Naive thymus-derived CD8-positive, alpha-beta T cell (primary cell): ENCODE measurements at places on chromosomes 5 and 9. TPM values are rescaled to one million over a fixed set of nuclear protein-coding genes. Genes with fewer than 3 reads are reported as not detected.

The TEX48 gene
- total RNA-seq: not detected

The CARD9 gene
- total RNA-seq: 0.70 TPM

The SAXO1 gene
- 0.26 TPM for total RNA-seq

The TSTD2 gene
- 24.0 TPM for total RNA-seq

The AGXT2 gene
- not detected for total RNA-seq

The FOXD4L3 gene
- total RNA-seq: 0.25 TPM

The ABITRAM gene
- total RNA-seq: 9.2 TPM

- peak overlapping the region; percentile 68 for H3K27ac ChIP-seq
- H3K4me1 ChIP-seq: peaks cover 13% of the 10 kb centered on the region
- no peak for DNase-seq
- no peaks in the 10 kb centered on the region for H3K27me3 ChIP-seq
- H3K4me3 ChIP-seq: no peak overlapping the region
- no peaks in the 10 kb centered on the region for H3K36me3 ChIP-seq
Measured at GRCh38 chr5:32275396-32275741, 37.4 kb downstream of the MTMR12 start.

- no peak overlapping the region for H3K4me3 ChIP-seq
- H3K27ac ChIP-seq: no peak overlapping the region
- no peaks in the 10 kb centered on the region for H3K27me3 ChIP-seq
- H3K4me1 ChIP-seq: no peaks in the 10 kb centered on the region
- H3K36me3 ChIP-seq: no peaks in the 10 kb centered on the region
Measured at GRCh38 chr5:53337827-53338226, 142.6 kb upstream of the FST start.

DNA sequence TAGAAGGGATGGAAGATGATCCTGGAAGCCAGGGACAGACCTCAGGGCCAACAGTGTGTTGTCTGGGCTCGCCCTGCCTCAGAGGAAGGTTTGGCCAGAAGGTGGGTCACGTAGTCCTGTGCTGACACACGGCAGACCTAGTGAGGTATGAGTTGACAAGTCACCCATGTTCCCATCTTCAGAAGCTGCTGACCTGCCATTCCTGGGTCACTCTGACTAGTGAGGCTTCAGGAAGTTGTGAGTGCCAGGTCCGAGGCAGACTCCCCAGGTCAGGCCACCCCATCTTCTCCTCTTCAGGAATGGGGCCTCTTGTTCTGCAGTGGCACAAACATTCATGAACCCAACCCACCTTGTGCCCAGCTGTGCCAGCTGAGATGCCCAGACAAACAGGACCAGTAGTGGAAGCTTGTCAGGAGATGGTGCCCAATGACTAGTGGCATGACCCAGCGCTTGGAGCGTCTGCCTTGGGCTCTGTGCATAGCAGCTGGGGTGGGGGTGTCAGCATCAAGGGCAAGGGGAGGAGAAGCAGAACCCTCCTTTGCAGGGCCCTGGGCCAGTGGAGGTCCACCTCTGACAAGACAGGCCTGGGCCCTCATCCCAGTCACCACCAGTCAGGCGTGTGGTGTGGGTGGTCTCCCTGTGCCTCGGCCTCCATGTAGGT, 16.8 kb upstream of the ANGPTL2 start:
- no peak for DNase-seq
- no peak overlapping the region for H3K27ac ChIP-seq
- H3K4me3 ChIP-seq: no peak overlapping the region
- peaks cover 2% of the 10 kb centered on the region for H3K27me3 ChIP-seq

GRCh38 chr5:39169081-39169480, 50.3 kb downstream of the FYB1 start:
- no peak overlapping the region for H3K4me3 ChIP-seq
- H3K36me3 ChIP-seq: peaks cover 44% of the 10 kb centered on the region
- peak overlapping the region; percentile 68 for H3K27ac ChIP-seq
- peaks cover 92% of the 10 kb centered on the region for H3K4me1 ChIP-seq
- no peaks in the 10 kb centered on the region for H3K27me3 ChIP-seq
- DNase-seq: no peak

DNA sequence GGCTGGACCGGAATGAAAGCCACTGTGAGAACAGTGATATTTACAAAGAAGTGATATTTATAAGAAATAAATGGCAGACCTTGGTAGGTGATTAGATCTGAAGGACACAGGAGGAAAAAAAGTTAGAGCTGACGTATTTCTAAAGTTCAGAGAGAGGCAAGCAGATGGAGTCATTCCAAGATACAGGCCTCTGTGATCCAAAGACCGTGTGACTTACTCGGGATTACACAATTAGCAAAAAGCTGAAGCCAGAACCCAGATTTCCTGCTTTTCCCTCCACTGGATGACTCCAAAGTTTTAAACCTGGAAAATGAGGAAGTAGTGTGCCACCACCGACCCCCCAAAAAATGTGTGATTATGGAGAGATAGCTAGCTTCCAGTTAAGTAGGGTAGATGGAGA, 3.1 kb upstream of the DOCK8 start:
- H3K27me3 ChIP-seq: peaks cover 3% of the 10 kb centered on the region
- H3K27ac ChIP-seq: no peak overlapping the region
- no peak overlapping the region for H3K4me3 ChIP-seq
- H3K4me1 ChIP-seq: peaks cover 16% of the 10 kb centered on the region

- H3K4me3 ChIP-seq: no peak overlapping the region
- H3K27me3 ChIP-seq: peaks cover 3% of the 10 kb centered on the region
- no peaks in the 10 kb centered on the region for H3K36me3 ChIP-seq
- peak overlapping the region; percentile 9 for H3K27ac ChIP-seq
Measured at GRCh38 chr5:42595597-42595996, 161.0 kb upstream of the CCDC152 start.

- H3K4me1 ChIP-seq: no peaks in the 10 kb centered on the region
- no peak overlapping the region for H3K27ac ChIP-seq
- H3K36me3 ChIP-seq: peaks cover 46% of the 10 kb centered on the region
- H3K27me3 ChIP-seq: no peaks in the 10 kb centered on the region
Measured at GRCh38 chr5:78065663-78066062, 228.8 kb downstream of the AP3B1 start.

DNA sequence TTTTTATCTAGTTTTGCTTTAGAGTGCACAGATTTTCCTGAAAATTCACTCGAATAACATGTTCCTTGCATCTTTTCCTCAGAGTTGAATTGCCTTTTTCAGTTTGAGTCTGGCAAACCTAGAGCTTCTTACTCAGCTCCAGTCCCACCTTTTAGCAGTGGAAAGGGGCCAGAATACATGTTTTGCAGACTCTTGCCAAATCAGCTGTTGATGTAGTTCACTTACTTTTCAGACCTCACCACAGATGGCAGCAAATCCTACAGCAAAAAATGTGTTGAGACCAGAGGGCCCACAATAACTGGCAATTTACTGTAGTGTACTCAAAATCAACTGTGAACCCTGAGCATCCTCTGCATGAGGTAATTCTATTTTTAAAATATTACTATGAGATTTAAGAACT, 545.2 kb upstream of the ACO1 start:
- no peaks in the 10 kb centered on the region for H3K27me3 ChIP-seq
- H3K4me1 ChIP-seq: no peaks in the 10 kb centered on the region
- H3K4me3 ChIP-seq: no peak overlapping the region
- no peaks in the 10 kb centered on the region for H3K36me3 ChIP-seq
- H3K27ac ChIP-seq: no peak overlapping the region
- DNase-seq: no peak

DNA sequence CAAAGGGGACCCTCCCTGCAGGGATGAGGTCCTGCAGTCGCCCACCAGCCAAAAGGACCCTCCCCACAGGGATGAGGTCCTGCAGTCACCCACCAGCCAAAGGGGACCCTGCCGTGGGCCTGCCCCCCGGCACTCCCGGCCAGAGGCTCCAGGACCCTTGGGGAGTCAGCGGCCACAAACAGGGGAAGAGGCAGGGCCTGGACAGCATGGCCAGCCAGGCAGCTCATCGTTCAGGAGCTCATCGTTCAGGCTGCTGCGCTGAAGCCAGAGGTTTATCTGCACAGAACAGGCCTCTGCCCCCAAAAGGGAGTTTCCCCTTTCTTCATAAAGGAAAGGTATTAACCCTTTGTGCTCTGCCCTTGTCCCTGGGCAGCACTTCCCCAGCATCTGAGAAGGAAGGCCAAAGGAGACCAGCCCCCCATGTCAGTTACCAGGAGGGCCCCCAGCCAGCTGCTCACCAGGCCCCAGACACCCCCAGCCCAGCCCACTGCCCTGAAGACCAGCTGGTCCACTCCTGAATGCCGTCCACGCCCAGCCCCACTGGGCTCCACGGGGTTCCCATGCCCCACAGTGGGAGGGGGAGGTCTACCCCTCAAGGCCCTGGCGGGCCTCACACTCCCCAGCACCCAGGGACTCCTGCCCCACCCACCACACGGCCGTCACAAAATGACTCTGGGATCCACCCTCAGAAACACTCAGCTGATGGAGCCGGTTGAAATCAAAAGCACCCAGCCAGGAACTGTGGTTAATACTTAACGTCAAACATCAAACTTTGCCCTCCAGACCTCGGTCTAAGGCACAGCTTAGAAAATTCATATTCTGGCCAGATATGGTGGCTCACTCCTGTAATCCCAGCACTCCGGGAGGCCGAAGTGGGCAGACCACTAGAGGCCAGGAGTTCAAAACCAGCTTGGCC, 6.3 kb downstream of the SLC12A7 start:
- H3K4me3 ChIP-seq: peak overlapping the region; percentile 79
- H3K4me1 ChIP-seq: peaks cover 95% of the 10 kb centered on the region
- no peaks in the 10 kb centered on the region for H3K27me3 ChIP-seq
- H3K27ac ChIP-seq: peak overlapping the region; percentile 97

- no peaks in the 10 kb centered on the region for H3K27me3 ChIP-seq
- H3K36me3 ChIP-seq: no peaks in the 10 kb centered on the region
- H3K4me1 ChIP-seq: peaks cover 19% of the 10 kb centered on the region
Measured at GRCh38 chr9:136587145-136587943, 41.5 kb upstream of the NOTCH1 start.

DNA sequence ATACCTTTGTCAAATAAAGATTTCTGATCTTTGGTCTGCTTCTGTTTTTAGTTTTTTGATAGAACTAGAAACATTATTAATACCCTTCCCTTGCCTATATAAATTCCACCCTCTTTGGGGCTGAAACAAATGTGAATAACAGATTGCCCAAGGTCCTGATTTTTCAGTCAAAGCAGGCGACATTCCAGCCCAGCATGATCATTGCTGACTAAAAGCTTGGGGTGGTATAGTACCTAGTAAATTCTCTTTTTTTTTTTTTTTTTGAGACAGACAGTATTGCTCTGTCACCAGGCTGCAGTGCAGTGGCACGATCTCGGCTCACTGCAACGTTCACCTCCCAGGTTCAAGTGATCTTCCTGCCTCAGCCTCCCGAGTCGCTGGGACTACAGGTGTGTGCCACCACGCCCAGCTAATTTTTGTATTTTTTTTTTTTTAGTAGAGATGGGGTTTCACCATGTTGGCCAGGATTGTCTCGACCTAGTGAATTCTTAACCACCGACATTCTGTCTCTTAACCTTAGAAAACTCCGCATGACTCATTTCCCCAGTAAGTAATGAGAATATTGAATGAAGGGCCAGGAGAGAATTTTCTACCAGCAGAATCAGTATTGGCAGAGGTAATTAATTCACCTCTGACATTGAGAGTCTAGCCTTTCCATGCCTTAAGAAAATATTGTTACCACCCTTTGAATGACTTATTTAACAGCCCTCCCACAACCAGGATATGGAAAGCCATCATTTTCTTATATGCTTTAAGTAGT, 226.4 kb downstream of the GNA14 start:
- no peak overlapping the region for H3K4me3 ChIP-seq
- no peak for DNase-seq
- H3K27ac ChIP-seq: no peak overlapping the region
- peaks cover 2% of the 10 kb centered on the region for H3K36me3 ChIP-seq
- H3K4me1 ChIP-seq: peaks cover 1% of the 10 kb centered on the region

- peaks cover 13% of the 10 kb centered on the region for H3K4me1 ChIP-seq
- no peaks in the 10 kb centered on the region for H3K36me3 ChIP-seq
- no peak overlapping the region for H3K27ac ChIP-seq
- no peak overlapping the region for H3K4me3 ChIP-seq
Measured at GRCh38 chr5:132268769-132269551, 11.5 kb downstream of the PDLIM4 start.

GRCh38 chr5:173281910-173282309, 46.3 kb downstream of the STC2 start:
- no peak overlapping the region for H3K4me3 ChIP-seq
- no peak overlapping the region for H3K27ac ChIP-seq
- no peaks in the 10 kb centered on the region for H3K36me3 ChIP-seq

DNA sequence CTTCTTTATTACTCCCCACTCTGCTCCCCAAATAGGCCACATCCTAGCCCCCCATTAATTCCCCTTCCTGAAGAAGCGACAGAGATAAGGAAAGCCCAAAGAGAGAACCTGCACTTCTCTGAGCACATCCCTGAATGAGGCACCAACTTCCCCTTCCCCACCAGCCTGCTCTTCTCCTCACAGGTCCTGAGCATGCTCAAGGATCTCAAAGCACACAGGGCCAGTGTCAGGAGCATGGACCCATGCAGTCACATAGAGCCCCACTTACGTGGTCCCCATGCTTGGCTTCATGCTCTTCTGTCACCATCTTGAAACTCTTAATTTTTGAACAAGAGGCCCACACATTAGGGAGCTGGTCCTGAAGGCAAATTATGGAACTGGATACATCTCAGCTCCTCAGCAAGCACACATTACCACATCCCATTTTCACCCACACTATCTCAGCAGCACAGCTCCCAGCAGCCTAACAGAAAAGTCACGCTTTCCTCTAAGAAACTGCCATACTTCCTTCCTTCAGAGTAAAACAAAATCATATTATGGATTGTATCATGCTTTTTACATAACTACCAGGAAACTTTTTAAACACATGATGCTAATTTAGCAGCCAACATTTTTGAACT, 99.8 kb downstream of the NFIB start:
- no peaks in the 10 kb centered on the region for H3K36me3 ChIP-seq
- H3K27me3 ChIP-seq: no peaks in the 10 kb centered on the region
- no peak for DNase-seq
- no peak overlapping the region for H3K27ac ChIP-seq
- no peaks in the 10 kb centered on the region for H3K4me1 ChIP-seq

DNA sequence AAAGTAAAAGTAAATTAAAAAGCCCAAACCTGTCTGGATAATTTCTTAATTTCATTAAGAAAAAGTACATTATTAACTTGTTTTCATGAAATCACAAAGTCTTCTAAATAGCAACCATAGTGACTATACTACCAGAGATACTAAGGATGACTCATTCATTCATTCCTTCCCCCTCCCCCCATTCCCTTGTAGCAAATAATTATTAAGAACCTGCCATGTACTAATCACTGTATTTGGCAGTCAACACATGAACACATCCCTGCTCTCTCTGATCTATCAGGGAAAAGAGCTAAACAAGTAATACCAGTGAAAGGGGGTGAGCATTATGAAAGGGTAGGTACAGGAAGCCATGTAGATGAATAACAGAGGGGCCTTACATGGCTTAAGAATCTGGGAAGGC, 203.9 kb downstream of the CWC27 start:
- DNase-seq: no peak
- peaks cover 13% of the 10 kb centered on the region for H3K36me3 ChIP-seq
- H3K4me1 ChIP-seq: peaks cover 3% of the 10 kb centered on the region
- no peaks in the 10 kb centered on the region for H3K27me3 ChIP-seq

GRCh38 chr9:87519461-87519860, 21.8 kb downstream of the DAPK1 start:
- H3K4me3 ChIP-seq: no peak overlapping the region
- no peaks in the 10 kb centered on the region for H3K4me1 ChIP-seq
- no peak overlapping the region for H3K27ac ChIP-seq
